T-helper 22 cell (primary cell): ENCODE measurements at places on chromosomes 13 and 19.

DNA sequence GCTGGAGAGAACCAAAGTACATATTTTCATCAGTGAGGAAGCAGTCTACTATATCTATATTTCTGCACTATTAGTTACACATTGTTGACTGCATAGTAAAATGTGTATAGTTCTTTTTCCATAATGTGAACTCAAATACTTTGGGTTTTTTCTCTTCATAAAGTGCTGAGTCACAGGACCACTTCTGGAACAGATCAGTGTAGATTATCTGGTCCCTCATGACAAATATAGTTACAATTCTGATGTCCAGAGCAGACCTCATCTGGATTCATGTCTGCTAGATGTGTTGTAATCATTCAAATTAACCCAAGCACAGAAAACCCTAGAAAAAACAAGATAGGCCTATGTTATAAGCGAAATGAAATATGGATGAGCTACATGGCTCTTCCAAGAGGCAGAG is 171.4 kb downstream of the SUCLA2 start:
- no peak for DNase-seq

DNA sequence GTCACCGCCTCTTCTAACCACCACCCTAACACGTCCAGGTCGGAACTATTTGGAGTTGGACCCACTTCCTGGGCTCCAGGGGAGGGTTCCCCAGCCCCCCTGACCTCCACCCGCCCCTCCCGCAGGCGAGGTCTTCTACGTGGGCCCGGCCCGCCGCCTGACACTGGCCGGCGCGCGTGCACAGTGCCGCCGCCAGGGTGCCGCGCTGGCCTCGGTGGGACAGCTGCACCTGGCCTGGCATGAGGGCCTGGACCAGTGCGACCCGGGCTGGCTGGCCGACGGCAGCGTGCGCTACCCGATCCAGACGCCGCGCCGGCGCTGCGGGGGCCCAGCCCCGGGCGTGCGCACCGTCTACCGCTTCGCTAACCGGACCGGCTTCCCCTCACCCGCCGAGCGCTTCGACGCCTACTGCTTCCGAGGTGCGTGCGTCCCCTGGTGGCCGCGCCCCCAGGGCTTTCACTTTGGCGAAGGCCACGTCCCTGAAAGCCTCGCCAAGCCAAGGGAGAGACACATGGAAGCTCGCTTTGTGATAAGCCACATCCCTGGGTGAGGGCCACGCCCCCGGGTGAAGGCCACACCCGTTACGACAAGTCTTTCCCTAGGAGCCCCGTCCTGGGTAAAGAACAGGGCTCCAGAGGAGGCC is 13.2 kb downstream of the NCAN start:
- peak; percentile 47 for DNase-seq

- peak; percentile 82 for DNase-seq
Measured at GRCh38 chr13:98484289-98485219, 92.4 kb downstream of the STK24 start.

GRCh38 chr13:63460462-63461090 is 2044.9 kb upstream of the PCDH20 start:
- DNase-seq, result no peak

DNA sequence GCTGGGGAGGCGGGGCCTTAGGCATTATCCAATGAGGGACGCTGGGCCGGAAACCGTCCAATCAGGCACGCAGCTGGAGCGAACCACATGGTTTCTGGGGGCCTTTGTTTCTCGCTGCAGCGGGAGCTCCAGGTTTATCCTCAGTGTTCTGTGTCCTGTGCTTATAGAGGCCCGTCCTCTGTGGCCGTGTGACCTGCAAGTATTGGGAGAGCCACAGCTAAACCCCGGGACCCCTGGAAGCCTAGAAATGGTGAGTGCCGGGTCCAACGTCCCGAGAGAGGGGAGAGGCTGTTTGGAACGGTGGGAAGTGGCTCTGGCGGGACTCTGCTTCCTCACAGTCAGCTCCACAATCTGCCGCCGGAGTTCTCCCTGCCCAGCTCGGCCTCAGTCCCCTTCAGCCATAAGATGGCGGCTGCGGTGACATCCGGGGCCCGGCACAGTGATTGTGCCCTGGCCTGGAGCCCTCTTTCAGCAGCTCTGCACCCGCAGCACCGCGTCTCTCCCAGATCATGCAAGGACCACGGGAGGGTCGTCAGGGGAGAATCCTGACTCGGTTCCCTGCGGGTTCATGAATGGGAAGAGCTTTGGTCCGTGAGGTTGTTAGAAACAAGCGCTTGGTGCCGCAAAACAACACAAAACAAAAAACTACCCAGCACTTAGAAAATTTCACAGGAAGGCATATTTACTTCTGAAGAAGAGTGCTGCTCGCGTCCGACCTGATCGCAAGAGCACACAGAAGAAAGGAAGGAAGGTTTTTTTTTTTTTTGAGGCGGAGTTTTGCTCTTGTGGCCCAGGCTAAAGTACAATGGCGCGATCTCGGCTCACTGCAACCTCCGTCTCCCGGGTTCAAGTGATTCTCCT is at the start of gene ZNF253:
TSS of gene ZNF253 (plus strand) at position 133 of the 861 bp plus-strand sequence. CDS start at position 248, 115 bp downstream.
- DNase-seq, result peak; percentile 86
